Lower lobe of right lung (tissue), 2 donors: ENCODE measurements at places on chromosomes 2 and 18.

- no peak overlapping the region for H3K27ac ChIP-seq
- no peaks in the 10 kb centered on the region for H3K27me3 ChIP-seq
- H3K4me3 ChIP-seq = no peak overlapping the region
- no peak for DNase-seq
- H3K4me1 ChIP-seq = no peaks in the 10 kb centered on the region
Measured at GRCh38 chr2:38966006-38966405, 76.3 kb downstream of the ARHGEF33 start.

DNA sequence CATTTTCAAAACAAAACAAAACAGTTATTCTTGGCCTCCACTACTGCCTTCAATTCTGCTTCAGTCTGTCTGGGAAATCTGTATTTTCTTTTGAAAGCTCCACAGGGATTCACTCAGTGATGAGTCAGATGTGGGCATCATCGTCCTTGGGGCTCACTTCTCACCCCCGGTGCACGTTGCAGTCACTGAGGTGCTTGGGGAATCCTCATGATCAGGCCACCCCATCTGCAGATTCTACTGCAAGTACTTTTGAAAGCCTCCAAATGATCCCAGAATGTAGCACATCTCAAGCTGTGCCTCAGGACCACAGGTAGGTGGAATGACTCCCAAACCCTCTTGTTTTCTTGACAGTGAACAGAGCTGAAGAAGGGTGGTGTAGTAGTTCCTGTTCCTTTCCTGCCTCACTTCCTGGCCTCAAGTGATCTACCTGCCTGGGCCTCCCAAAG lies 34.3 kb downstream of the LPIN2 start:
- H3K27ac ChIP-seq = peak overlapping the region; percentile 75
- H3K4me1 ChIP-seq = peaks cover 80% of the 10 kb centered on the region
- DNase-seq = no peak
- H3K4me3 ChIP-seq = no peak overlapping the region
- no peaks in the 10 kb centered on the region for H3K36me3 ChIP-seq
- H3K27me3 ChIP-seq = no peaks in the 10 kb centered on the region

GRCh38 chr2:25041307-25041927 lies 459 bp upstream of the EFR3B start:
- peak overlapping the region; percentile 42 for H3K27ac ChIP-seq
- peaks cover 21% of the 10 kb centered on the region for H3K4me1 ChIP-seq
- DNase-seq = peak; percentile 79
- peaks cover 4% of the 10 kb centered on the region for H3K27me3 ChIP-seq
- H3K4me3 ChIP-seq = peak overlapping the region; percentile 81

DNA sequence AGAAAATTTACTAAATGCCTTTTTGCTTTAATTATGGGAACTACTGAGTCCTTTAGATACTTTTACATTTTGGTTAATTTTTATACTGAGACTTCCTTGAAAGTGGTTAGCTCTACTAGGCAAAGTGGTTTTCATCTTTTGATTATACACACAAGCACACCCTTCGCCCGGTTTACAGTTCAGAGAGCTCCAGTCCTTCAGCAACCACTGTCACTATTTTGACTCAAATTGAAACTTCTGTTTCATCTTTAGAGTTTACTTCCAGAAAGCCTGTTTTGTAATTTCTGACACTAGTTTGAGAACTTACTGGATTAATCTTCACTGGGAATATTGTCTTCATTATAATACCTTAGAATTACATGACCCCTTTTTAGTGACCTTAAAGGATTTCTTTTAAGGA lies 140.3 kb upstream of the FOSL2 start:
- no peaks in the 10 kb centered on the region for H3K4me1 ChIP-seq
- H3K4me3 ChIP-seq = no peak overlapping the region
- DNase-seq = no peak
- no peak overlapping the region for H3K27ac ChIP-seq
- no peaks in the 10 kb centered on the region for H3K27me3 ChIP-seq

GRCh38 chr2:150783896-150784295 lies 296.4 kb upstream of the RND3 start:
- no peak overlapping the region for H3K27ac ChIP-seq
- H3K36me3 ChIP-seq = no peaks in the 10 kb centered on the region
- no peaks in the 10 kb centered on the region for H3K27me3 ChIP-seq
- DNase-seq = no peak
- H3K4me3 ChIP-seq = no peak overlapping the region
- H3K4me1 ChIP-seq = no peaks in the 10 kb centered on the region

- no peaks in the 10 kb centered on the region for H3K27me3 ChIP-seq
- no peak for DNase-seq
- no peak overlapping the region for H3K4me3 ChIP-seq
- H3K36me3 ChIP-seq = no peaks in the 10 kb centered on the region
Measured at GRCh38 chr2:139805441-139805840, 1025.3 kb upstream of the NXPH2 start.

DNA sequence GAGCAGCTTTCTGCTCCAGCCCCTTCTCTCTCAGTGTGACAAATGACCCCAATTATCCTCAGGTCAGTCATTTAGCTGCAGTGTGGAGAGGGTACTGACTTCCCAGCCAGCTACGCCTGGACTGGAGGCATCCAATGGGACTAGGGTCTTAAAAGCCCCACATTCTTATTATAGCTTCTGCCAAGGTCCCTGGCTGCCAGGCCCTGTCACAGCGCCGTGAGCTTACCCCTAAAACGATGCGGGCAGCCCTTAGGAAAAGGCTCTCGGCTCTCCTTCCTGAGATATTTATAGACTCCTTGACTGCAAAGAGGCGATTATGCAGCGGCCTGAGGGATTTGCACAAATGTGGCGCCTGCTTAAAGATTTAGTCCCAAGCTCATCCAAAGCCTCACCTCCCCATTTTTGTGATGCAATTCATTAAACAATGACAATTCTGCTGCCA lies 69.2 kb upstream of the EDAR start:
- no peaks in the 10 kb centered on the region for H3K4me1 ChIP-seq
- no peak overlapping the region for H3K27ac ChIP-seq
- no peaks in the 10 kb centered on the region for H3K36me3 ChIP-seq
- no peak overlapping the region for H3K4me3 ChIP-seq
- no peak for DNase-seq

DNA sequence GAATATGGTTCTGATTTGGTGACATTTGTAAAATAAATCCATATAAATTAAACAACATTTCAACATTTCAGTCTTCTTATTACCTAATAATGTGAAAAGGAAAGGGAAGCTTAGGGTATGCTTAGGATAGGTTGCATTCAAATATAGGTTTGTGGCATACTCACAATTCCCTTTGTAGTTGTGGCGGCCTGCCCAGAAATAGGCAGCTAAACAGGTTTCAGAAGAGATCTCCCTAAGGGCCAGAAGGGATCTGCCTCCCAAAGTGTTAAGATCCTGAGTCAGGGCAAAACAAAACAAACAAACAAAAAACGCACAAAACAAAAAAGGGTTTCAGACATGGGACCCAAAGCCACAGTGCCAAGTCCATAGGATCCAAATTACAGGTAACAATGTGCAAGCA lies 41.4 kb upstream of the TCF7L1 start:
- no peak for DNase-seq
- H3K27ac ChIP-seq = no peak overlapping the region
- no peak overlapping the region for H3K4me3 ChIP-seq
- no peaks in the 10 kb centered on the region for H3K4me1 ChIP-seq
- no peaks in the 10 kb centered on the region for H3K36me3 ChIP-seq
- H3K27me3 ChIP-seq = no peaks in the 10 kb centered on the region
